ENCODE measurements at places on chromosomes 6 and 20.

GRCh38 chr6:165733489-165733791, 70.4 kb upstream of the PDE10A start:
- no peak for DNase-seq
- no peaks in the 10 kb centered on the region for H3K27me3 ChIP-seq
- H3K27ac ChIP-seq, result no peak overlapping the region
- H3K4me3 ChIP-seq, result no peak overlapping the region
- no peaks in the 10 kb centered on the region for H3K36me3 ChIP-seq

GRCh38 chr20:60822699-60823607, 429.1 kb upstream of the CDH4 start:
- no peaks in the 10 kb centered on the region for H3K27me3 ChIP-seq
- H3K27ac ChIP-seq, result no peak overlapping the region
- DNase-seq, result no peak
- H3K4me3 ChIP-seq, result no peak overlapping the region
- no peaks in the 10 kb centered on the region for H3K4me1 ChIP-seq

GRCh38 chr6:138145402-138145801, 16.3 kb upstream of the ARFGEF3 start:
- H3K4me3 ChIP-seq, result no peak overlapping the region
- no peaks in the 10 kb centered on the region for H3K4me1 ChIP-seq
- H3K27ac ChIP-seq, result no peak overlapping the region

DNA sequence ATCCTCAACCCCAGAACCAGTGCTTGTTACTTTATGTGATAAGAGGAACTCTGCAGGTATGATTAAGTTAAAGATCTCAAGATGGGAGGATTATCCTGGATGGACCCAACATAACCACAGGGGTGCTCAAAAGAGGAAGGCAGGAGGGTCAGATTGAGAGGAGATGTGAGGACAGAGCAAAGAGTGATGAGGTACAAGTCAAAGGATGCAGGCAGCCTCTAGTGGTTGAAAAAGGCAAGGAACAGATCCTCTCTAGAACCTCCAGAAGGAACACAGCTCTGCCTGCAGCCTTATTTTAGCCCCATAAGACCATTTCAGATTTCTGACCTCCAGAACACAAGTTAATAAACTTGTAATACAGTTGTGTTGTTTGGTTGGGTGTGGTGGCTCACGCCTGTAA, 41.2 kb downstream of the PDSS2 start:
- no peak overlapping the region for H3K4me3 ChIP-seq
- H3K36me3 ChIP-seq, result no peaks in the 10 kb centered on the region
- no peaks in the 10 kb centered on the region for H3K4me1 ChIP-seq
- DNase-seq, result peak; percentile 16
- no peak overlapping the region for H3K27ac ChIP-seq

- H3K4me3 ChIP-seq, result no peak overlapping the region
- no peaks in the 10 kb centered on the region for H3K27me3 ChIP-seq
- no peaks in the 10 kb centered on the region for H3K4me1 ChIP-seq
- no peak overlapping the region for H3K27ac ChIP-seq
These were observed 106.5 kb downstream of the CDC5L start for GRCh38 chr6:44494011-44494501.

DNA sequence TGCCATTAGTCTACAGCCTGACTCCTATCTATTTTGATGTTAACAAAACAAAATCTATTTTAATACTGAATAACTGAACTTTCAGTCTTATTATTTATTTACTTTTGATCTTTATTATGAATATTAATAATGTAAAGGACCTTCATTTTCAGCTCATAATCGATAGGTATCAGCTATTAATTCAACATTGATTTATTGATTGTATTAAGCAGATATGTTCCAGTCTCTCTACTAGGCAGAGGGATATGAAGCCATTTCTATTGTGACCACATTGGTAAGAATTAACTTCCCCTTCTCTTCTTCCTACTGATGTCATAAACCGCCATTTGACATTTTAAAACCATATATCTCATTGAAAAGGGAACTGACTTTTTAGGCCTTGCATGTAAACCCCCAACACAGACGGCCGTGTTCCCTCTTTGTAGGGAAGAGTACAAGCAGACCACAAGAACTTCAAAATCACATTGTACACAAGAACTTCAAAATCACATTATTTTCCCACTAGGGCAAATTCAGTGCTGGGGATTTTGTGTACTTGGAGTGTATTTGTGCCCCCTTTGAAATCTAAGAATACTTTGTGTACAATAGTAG, 69.5 kb upstream of the FABP7 start:
- H3K36me3 ChIP-seq, result no peaks in the 10 kb centered on the region
- no peak overlapping the region for H3K4me3 ChIP-seq
- DNase-seq, result no peak
- no peaks in the 10 kb centered on the region for H3K4me1 ChIP-seq
